IPS DF 6.9 (cell line): ENCODE measurements at places on chromosomes 12 and 14.

GRCh38 chr12:125303337-125303736 lies 238.1 kb downstream of the AACS start:
- DNase-seq: no peak

- DNase-seq: peak; percentile 60
These were observed 73.1 kb upstream of the CEP83 start for GRCh38 chr12:94532490-94533422.

DNA sequence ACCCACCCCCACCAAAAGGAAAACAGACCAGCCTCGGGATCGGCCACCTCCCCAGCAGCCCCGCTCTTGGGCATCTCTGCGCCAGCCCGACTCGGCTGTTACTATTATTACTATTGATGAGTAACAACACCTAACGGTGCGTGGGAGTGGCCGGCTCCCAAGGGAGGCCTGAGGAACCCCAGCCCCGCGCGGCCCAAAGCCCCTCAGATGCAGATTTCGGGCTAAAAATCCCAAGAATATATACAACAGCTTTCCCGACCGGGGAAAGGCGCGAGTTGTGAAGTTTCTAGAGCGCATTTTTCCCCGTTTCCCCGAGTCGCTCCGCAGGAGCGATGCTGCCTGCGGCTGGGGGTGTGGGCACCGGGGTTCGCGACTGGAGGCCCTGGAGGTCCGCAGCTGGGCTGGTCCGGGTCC lies 565 bp downstream of the NT5DC3 start:
- DNase-seq: no peak

DNA sequence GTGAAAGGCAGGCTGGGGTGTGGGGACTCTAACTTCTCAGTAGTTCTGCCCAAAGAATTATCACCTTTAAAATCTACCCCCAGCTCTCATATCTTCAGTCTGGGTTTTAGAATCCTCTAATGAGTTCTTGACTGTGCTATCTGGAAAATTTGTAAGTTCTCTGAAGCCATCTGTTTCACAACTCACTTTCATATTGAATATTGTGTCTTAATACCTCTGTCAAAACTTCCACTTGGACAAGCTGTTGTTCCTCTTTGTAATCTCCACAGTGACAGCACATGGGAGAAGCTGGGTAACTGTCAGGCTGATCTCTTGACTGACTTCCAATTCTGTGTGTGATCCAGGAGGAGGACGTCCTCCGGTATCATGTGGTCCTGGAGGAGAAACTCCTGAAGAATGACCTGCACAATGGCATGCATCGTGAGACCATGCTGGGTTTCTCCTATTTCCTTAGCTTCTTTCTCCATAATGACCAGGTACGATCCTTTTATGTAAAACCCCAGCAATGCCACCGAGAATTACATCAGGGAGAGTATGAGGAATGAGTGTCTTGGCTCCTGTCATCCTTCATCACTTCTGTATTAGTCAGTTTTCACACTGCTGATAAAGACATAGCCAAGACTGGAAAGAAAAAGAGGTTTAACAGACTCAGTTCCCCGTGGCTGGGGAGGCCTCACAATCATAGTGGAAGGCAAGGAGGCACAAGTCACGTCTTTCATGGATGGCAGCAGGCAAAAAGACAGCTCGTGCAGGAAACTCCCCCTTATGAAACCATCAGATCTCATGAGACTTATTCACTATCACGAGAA lies 111.9 kb downstream of the STAB2 start:
- DNase-seq: no peak

DNA sequence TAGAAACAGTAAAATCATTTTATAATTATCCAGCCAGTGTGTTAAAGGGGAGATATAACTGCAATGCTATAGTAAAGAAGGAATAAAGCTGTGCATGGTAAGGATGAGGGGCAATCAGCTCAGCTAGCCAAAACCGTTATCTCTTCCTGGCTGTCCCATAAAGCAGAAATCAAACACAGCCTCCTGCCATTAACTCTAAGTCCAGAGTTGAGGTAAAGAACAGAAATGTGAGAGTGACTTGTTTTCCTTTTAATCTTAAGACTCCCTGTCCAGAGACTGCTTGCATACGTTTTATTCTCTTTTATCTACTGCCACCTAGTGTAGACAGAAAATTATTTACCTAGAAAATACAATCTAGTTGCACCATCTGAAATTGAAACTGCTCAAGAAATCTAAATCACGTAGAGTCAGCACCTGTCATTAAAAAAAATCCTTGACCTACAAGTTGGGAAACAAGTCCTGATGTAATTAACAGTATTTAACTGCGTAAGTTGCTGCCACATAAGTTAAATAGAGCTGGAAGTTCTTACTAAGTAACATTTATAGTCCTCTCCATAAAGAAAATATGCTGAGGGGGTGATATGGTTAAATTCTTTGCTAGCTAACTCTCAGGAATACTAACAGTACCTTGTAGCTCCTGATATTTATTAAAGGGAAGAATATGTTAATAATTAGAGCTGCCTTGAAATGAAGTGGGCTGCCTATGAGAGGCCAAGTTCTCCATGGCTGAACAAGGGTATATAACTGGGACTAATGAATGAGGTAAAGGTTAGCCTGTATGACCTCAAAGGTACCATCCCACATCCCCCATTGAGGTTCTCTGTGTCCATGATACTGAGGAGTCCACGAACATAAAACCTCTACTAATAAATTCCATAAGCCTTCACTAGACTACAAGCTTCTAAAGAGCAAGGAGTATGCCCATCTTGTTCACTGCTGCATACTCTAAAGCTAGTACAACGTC lies 62.7 kb downstream of the GALNT4 start:
- no peak for DNase-seq

GRCh38 chr14:76767681-76768656 lies 6.7 kb downstream of the VASH1 start:
- DNase-seq: no peak

DNA sequence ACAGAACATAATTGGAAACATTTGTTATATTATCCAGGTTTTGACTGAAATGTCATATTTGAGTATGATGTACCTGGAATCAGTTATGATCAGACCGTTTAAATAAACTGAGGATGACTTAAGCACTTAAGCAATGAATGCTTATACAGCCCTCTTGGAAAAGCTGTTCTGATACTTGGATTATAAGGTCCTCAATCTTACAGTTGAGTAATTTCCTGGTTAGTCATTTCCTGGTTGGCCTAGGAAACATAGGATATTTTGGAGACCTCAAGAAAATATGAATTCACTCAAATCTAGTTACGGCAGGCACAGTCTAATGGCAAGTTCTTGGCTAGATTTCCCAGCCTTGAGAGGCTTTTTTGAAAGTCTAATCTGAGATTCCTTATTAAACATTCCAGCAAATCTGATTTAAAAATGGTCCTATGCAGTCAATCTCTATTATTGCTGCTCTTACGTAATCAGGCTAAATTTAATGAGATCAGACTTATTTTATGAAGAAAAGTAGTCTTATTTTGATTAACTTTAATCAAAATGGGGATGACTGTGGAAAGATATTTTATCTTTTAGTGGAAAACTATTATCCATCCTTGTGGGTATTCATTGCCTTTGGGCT lies 447.2 kb downstream of the SNAPC1 start:
- no peak for DNase-seq

GRCh38 chr14:95770777-95771176 lies 56.9 kb upstream of the TCL1A start:
- DNase-seq: no peak

DNA sequence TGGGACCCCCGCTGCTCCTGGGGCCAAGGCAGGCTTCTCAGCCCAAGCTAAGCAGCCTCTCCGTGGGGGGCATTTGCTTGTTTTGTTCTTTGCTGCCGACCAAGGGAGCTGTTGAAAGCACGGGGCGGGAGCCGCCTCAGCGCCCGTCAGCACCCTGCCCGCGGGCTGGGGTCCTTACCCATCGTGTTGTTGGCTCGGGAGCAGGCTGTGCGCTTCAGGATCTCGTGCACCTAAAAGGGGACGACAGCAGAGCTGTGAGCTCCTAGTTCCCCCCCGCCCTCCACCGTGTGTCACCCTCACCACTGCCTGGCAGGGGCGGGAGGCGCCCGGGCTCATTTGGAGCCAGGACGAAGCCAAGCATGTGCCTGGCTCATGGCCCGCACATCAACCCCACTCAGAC lies 117.5 kb downstream of the ANO2 start:
- no peak for DNase-seq

DNA sequence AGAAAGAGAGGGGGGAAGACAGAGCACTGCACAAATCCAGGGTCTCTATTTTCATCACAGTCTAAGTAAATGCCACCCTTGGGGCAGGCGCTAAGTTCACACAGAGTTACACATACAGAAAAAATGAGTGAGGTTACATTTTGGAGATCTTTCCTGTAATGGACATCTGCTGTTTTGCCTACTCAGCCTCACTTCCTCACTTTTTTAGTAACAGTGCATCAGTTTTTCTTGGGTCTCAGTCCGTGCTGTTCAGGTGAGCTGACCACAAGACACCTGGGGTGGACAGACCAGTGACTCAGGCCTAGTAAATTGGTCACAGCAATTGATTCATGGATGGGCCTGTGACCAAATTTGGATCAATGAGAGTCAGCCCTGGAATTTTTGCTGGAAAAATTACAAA lies 33.6 kb upstream of the SLC5A8 start:
- no peak for DNase-seq

DNA sequence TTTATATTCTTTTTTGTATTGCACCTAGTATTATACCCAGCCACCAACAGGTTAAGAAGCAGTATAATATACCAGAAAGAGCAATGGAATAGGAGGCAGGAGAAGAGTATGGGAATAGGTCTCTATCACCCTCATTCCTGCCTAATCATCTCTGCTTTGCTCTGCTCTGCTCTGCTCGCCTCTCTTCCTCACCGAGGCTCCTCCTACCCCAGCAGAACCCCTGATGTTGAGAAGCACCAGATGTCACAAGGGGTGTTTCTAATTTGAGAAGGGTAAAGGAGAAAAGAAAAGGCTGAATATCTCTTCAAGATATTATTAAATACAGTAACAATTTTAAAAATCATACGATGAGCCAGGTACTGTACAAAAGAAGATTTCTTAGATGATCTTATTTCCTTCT lies 89.0 kb downstream of the STON2 start:
- no peak for DNase-seq

- DNase-seq: no peak
These were observed 774.7 kb downstream of the C12orf50 start for GRCh38 chr12:87254381-87255030.

GRCh38 chr14:67491285-67491684 lies 2.8 kb upstream of the TMEM229B start:
- no peak for DNase-seq

- no peak for DNase-seq
These were observed 57.1 kb upstream of the SLCO1B1 start for GRCh38 chr12:21073822-21074460.

DNA sequence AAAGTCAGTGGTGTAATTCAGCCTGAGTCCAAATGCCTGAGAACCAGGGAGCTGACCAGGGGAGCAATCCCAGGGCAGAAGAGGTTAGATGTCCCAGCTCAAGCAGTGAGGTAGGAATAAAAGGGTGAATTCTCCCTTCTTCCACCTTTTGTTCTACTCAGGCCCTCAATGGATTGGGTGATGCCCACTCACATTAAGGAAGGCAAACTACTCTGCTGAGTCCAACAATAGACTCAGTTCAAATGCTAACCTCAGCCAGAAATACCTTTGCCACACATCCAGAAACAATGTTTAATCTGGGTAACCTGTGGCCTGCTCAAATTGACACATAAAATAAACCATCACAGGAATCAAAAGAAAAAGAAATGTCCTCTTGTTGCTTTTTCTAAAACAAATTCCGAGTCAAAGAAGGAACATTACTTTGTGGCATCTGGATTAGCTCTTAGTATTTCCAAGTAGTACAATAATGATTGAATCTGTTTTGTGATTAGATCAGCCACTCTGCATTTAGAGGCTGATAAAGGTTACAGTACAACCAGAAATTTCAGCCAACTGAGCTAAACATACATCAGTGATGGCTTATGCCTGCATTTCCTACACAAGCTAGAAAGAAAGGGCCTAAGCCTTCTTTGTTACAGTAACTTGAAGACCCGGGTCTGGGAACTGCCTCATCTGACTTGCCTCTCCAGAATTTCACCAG lies 43.6 kb upstream of the TRIM9 start:
- DNase-seq: no peak

GRCh38 chr12:61574339-61574738 lies 685.9 kb upstream of the USP15 start:
- DNase-seq: no peak

GRCh38 chr14:63895510-63895909 lies 42.7 kb downstream of the SYNE2 start:
- no peak for DNase-seq

- no peak for DNase-seq
These were observed 80.3 kb upstream of the PWP1 start for GRCh38 chr12:107605293-107605692.

- DNase-seq: no peak
These were observed 112.5 kb downstream of the ALX1 start for GRCh38 chr12:85392508-85392907.
